Activated CD4-positive, alpha-beta T cell treated with anti-CD3 and anti-CD28 coated beads, Interleukin-2, amount 10 ng/mL, durations not matched to agents 24 days and 14 days (primary cell): ENCODE measurements at places on chromosomes 13 and 19. TPM values are rescaled to one million over a fixed set of nuclear protein-coding genes. Genes with fewer than 3 reads are reported as not detected.

- DNase-seq: no peak
These were observed 39.3 kb downstream of the POLR1D start for GRCh38 chr13:27661017-27661416.

GRCh38 chr13:23671377-23671776 is 101.2 kb downstream of the TNFRSF19 start:
- DNase-seq: no peak

- DNase-seq: no peak
These were observed 4.7 kb downstream of the SIGLEC7 start for GRCh38 chr19:51146751-51147150.

DNA sequence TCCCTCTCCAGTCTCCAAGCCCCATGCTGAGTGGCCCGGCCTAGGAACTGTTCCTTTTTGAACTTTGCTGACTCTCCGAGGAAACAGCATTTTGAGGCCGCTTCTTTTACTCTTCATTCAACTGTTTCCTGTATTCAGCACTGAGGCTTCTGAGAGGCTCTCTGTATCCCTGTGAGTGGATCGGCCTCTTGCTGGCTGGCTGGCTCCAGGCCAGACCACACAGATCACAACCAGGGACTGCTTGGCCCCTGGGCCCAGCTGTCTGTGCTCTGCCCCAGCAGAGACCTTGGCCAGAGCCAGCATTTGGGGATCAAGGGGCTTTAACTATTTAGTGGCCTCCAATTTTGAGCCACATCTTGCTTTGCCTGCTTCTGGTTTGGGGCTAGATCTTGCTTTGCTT is 75.6 kb upstream of the KL start:
- no peak for DNase-seq

DNA sequence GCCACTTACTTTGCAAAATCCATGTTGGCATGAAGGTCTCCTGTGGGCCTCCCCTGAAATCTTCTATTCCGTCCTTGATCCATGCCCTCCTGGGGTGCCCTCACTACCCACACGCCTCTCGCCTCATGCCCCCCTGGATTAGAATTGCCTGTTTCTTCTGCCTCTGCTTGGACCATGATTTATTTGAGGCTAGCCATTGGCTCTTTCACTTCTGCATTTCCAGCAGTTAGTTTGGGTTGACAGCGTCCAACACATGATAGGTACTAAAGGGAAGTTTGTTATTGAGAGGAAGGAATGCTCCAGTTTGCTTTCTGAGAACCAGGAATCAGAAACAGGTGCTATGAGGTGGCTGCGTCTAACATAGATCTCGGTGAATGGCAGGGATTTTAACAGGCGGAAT is 30.5 kb upstream of the TPTE2 start:
- no peak for DNase-seq

Gene ZNF728
- total RNA-seq: not detected in 2 replicates

DNA sequence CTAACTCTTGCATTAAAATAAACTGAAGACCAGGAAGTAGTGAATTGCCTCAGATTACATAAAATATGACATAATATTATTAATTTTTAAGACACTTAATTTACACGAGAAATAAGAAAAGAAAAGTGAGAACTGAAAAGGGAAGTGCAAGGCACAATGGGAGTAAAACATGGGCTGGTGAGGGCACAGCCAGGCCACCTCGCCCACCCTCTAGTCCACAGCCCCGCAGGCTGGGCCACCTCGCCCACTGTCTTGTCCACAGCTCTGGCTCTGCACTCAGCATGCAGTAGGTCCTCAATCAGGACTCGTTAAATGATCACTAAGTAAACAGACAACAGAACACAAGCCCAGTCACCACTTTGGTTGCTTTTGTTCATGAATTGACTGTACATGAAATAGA is 67.8 kb upstream of the ARHGEF7 start:
- DNase-seq: no peak

DNA sequence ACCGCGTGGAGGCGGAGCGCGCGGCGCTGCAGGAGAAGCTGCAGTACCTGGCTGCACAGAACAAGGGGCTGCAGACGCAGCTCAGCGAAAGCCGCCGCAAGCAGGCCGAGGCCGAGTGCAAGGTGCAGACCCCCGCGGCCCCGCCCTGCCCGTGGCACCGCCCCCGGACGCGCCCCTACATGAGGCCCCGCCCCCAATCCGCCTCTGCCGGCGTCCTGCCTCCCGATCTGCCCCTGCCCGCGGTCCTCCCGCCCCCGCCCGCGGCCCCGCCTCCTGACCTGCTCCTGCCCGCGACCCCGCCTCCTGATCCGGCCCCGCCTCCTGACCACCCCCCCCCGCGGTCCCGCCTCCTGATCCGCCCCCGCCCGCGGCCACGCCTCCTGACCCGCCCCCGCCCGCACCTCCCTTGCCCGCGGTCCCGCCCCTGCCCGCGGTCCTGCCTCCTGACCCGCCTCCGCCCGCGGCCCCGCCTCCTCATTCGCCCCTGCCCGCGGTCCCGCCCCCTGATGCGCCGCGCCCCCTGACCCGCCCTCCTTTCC is 11.7 kb downstream of the PRR36 start:
- DNase-seq: peak; percentile 87
